ENCODE measurements at places on chromosomes 12 and 14.

DNA sequence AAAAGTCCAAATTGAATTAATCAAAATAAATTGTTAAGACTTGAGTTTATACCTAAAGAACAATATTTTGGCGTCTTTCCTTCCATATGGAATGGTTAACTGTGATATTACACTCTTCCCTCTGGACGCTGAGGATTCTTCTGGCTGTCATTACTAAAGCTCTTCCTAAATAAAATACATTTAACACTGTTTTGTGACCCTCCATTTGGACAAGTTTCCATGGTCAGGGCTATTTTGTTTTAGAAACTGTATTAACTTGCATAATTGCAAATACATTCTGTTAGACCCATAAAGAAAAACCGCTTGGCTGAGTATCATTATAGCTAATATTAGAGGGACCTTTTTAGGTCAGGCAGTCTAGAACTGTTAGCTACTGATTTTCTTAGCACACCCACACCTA lies 87.4 kb downstream of the NAV3 start:
- no peak for DNase-seq

GRCh38 chr12:46303039-46303666 lies 34.3 kb upstream of the SLC38A1 start:
- DNase-seq, result peak; percentile 72

DNA sequence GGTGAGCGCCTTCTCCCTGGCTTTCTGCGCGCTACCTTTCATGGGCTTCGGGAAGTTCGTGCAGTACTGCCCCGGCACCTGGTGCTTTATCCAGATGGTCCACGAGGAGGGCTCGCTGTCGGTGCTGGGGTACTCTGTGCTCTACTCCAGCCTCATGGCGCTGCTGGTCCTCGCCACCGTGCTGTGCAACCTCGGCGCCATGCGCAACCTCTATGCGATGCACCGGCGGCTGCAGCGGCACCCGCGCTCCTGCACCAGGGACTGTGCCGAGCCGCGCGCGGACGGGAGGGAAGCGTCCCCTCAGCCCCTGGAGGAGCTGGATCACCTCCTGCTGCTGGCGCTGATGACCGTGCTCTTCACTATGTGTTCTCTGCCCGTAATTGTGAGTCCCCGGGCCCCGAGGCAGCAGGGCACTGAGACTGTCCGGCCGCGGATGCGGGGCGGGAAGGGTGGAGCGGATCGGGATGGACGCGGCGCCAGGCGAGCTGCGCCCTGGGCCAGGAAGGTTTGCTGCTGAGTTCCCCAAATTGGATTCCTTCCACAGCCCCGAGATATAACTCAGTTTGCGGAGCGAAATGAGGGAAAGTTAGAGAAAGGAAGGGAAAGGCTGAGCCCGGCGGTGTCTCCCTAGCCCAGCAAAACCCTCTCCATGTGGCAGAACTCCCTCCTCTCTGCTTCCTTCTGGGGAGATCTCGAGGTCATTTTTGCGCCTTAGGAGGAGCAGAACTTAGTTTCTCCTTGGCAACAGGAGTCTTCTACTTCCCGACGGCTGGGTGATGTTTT lies 972 bp downstream of the PTGDR start:
- no peak for DNase-seq

DNA sequence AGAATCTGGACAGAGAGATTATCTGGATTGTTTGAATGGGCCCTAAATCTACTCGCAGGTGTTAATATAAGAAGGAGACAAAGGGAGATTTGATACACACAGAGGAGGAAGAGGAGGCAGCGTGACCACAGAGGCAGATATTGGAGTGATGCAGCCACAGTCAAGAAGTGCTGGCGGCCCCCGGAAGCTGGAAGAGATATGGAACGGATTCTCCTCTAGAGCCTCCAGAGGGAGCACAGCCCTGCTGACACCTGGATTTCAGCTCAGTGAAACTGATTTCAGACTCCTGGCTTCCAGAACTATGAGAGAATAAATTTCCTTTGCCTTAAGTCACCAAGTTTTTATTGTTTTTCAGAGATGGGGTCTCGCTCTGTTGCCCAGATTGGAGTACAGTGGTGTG lies 9.2 kb upstream of the TC2N start:
- no peak for DNase-seq

Measured in NCI-H1092 (cell line).